ENCODE measurements at places on chromosomes 5 and 9.

DNA sequence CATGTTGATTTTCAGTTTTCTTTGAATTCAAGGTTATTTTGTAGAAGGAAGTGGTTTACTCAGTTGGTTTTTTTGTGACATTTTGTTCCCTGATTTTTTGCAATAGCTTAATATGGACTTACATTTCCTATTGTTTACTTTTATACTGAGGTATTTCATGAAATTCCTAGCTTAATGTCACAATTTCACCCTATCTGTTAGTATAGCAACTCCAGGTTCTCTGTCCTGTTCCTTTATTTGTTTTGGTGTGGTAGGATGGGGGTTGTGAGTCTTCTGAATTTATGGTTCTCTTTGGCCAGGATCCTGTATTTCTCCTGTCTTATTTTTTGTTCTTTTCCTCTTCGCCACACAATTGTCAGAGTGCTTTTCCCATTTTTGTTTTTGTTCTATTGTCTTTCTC lies 523.4 kb upstream of the ARRDC3 start:
- no peak for DNase-seq

DNA sequence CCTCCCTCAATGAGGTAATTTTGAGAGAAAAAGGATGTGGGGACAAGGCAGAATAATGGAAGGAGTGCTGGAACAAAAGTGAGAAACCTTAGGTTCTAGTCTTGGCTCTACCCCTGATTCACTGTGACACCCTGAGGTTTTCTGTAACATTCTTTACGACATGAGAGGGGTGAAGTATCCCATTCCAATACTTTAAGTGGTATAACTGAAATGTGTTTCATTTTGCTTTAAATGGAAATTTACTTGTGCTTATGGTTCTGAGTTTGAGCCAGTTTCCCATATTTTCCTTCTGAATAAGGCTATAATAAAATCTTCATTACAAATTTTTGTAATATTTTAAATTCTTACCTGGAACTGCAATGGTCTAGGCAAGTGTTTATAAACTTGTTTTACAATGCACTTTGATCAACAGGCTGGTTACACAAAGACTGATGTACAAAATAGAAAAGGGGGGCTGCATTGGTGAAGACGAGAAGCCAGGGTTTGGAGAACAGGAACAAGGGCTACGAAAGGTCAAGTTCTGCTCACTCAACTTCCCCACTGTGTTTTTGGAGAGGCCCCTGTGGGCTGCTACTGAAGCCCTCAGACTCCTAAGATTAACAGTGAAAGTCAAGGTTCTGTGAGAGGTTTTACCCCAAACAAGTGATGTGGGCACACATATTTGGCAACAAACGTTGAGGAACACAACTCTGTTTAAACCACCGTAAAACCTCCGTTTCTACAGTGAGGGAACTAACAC lies 171.9 kb upstream of the ELL2 start:
- no peak for DNase-seq

DNA sequence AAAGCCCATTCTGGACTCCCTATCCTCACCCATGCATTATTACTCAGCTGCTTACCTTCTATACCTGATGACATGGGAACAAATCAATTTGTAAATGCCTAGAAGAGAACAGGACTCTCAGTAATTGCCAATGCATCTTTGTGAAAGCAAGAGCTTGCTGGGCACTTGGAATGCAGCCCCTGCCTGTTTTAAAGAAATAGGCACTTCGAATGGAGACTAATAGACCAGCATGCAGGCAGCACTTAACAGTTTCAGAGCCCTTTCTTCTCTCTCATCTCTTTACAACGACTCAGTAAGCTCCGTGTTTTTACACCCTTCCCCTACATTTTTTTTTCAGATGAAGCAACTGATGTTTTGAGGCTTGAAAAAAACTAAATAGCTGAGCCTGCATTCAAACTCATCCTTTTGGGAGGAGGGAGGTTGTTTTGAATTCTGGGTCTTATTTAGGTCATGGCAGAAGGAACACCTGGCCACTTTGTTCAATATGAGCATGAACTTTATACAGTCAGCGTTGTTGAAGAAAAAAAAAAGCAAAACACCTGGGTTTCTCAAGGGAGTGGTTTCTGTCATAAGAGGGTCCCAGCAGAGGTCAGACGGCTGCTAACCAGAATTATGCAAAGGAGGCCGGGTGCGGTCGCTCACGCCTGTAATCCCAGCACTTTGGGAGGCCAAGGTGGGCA lies 34.6 kb upstream of the WHRN start:
- no peak for DNase-seq

DNA sequence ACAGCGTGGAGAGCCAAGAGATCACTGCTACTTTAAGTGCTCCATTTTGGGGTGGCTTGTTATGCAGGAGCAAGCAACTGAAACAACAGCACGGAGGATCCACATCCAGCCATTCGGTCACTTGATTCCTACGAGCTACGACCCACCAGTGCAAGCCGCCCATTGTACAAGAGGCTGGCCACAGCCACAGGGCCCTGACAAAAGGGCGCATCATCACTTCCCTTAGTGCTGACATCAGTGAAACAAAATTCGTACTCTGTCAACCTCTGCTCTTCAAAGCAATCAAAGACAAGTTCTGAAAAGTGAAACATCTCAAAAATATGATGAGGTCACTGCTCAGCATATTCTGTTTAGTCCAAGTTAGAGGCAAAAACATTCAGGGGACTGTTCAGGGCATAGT lies 168.4 kb downstream of the GADD45G start:
- no peak for DNase-seq

GRCh38 chr5:178380541-178381074 lies 148.0 kb upstream of the PHYKPL start:
- no peak for DNase-seq

- no peak for DNase-seq
Observed at GRCh38 chr9:73643379-73644013, 491.8 kb downstream of the ANXA1 start.

DNA sequence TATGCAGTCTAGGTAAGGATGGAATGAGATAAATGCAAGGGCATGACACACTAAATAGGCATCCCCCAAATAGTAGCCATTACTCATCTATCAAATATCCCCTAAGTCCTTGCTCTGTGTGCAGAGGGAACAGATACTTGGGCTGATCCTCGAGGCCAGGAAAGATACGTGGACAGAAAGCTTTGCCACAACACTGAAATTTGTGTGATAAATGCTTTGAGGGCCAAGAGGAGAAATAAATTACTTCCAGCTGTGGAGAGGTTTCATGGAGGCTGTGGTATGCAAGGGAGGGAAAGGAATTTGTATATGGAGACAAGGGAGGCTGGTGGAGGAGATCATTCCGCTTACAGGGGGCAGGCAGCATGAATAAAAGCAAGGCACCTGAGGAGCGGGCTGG lies 18.5 kb downstream of the ATOX1 start:
- DNase-seq, result no peak

DNA sequence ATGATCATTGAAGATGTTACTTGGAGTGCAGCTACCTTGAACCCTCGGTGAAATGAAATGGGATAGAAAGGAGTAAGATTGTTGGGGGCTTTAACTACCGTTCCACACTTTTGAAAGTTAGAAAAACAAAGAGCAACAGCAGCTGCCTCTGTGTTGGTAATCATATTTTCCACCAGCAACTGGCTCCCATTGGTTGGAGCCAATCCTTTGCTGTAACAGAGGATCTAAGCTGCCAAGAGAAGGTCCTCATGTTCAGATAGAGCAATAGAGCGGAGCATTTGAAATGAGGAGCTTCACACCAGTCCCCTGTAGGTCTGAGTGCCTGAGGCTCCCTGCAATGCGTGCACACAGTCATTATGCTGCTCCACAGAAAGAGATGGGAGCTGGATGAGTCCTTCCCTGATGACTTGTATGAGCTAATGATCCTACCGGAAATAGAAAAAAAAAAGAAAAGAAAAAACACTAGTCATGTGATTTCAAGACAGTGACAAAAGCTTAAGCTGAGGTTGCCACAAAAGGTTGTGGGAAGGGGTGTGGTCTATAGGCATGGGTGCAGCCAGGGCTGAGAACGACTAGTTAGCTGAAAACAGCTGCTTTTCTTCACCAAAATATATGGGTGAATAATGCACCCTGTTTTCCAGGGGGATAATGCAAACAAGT lies 300.7 kb downstream of the MLLT3 start:
- no peak for DNase-seq

GRCh38 chr9:74528207-74528606 lies 31.1 kb downstream of the RORB start:
- no peak for DNase-seq

- no peak for DNase-seq
Observed at GRCh38 chr9:87620731-87621322, 105.1 kb upstream of the CTSL start.

DNA sequence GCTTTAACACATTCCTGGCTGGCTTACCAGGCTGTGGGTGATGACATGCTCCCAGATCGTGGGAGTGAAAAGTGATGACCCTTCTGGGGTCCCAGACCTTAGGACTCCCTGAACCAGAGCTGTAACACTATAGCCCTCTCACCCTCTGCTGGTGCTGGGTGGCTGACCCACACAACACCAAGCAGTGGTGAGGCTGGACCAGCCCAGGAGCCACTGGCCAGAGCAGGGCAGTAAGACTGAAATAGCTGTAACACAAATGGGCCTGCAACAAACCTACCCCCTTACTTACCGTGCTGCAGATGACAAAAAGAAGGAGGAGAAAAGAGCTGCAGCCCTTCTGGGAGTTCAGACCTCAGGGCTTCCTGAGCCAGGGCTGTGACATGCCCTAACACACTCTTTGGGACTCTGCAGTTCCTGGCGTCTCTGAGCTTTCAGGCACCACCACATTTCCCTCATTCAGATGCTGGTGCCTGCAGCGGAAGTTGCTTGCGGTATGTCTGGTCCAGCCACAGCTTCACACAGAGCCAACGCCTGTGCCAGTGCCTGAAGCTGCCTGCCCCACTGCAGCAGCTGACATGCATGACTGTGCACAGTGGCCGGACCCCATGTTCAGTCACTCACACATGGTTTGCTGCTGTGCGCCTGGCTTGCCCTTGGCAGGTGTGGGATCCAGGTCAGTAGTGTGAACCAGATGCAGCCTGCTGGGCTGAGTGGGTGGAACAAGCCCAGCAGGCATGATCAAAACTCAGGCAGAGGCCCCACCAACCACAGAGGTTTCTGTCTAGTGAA lies 1247.4 kb downstream of the EFNA5 start:
- no peak for DNase-seq

DNA sequence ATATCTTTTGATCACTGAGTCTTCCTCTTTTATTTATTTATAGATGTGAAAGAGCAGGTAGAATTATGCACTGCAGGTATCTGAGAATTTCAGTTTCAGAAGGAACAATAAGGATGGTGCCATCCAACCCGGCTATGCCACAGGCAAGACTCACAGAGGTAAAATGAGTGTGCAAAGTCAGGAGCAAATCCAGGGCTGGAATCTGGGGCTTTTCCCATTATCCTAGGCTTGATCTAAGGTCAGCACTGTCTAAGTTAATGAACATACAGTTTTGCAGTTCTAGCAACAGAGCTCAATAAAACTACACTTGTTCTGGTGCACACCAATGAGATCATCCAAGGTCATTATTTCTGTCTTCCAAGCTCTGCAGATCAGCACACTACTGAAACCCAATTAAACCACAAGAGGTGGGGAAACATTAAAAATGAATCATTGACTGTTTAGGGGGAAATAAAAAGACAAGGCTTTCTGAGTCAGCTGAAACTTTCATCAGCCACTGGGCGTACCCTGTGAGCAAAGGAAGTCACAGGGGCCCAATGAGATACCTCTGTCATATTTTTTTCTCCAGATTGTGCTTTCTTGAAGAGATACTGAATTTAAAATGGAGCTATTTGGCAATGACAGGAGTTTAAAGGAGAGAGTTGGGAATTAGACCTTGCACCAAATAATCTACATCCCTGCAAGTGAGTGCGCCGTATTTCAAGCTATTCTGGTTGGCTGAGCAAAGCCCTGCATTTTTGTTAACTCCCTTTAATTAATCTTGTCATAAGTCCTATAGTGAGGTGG lies 662.2 kb upstream of the ZNF608 start:
- DNase-seq, result peak; percentile 38

GRCh38 chr5:107072967-107073366 lies 597.8 kb downstream of the EFNA5 start:
- no peak for DNase-seq

GRCh38 chr9:131238402-131239021 lies 37.8 kb downstream of the FAM78A start:
- DNase-seq, result no peak

GRCh38 chr9:68980341-68980914 lies 33.5 kb downstream of the PRKACG start:
- DNase-seq, result no peak

DNA sequence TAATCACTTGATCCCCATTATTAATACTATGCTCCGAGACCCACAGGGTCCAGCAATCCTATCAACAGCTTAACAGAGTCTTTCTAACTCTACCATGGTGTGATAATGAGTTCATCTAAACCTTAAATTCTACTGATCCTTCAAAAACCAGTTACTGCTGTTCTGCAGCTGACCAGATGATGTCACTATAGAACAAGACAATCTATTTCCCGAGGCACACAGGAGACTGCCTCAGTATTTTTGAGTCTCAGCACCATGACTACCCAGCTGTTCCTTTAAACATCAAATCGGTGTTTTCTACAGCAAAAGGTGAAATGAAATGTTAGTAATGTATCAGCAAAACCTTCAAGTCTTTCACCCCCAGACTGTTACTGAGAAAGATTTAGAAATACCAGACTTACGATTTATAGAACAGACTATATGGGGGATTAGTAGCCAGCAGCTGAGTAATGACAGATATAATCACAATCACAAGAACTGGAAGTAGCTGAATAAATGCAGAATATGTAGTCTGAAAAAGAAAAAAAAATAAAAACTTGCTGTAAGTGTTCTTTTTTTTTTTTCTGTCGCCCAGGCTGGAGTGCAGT lies 16.9 kb downstream of the DNAJC18 start:
- peak; percentile 81 for DNase-seq

DNA sequence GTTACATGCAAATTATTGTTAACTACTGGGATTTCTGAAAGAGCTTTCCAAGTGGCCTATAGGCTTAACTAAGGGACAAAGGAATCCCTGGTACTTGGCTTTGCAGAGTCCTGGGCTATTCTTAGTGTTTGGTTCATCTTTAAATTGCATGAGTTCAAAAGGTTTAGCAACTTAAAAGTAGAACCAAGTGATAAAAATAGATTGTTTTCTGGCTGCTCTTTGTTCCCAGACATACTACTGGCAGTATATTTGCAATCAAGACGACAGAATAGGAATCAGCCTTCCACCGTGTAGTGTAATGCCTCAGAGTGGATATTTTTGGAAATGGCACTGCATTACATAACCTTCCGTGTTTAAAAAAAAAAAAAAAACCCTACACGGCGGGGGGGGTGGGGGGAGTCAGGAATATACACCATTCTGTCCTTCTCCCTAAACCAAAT lies 1.0 kb downstream of the NREP start:
- DNase-seq, result no peak

DNA sequence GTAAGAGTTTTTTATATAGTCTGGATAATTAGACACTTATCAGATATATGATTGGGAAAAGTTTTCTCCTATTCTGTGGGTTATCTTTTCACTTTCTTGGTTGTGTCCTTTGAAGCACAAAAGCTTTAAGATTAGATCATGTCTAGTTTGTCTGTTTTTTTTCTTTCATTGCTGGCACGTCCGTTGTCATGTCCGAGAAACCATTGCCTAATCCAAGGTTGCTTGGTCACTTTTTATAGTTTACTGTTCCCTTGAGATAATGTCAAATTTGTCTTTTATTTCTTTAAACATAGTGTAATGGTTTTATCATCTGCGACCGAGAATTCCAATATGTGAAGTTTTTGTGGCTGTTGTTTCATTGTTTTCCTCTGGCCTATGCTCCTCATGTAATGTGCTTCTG lies 28.8 kb downstream of the GARNL3 start:
- no peak for DNase-seq

- DNase-seq, result no peak
Observed at GRCh38 chr9:89745601-89746376, 141.0 kb downstream of the GADD45G start.
